Cardiac muscle cell (in vitro differentiated cells and primary cell): ENCODE measurements at places on chromosomes 2 and 18. TPM values are rescaled to one million over a fixed set of nuclear protein-coding genes. Genes with fewer than 3 reads are reported as not detected.

DNA sequence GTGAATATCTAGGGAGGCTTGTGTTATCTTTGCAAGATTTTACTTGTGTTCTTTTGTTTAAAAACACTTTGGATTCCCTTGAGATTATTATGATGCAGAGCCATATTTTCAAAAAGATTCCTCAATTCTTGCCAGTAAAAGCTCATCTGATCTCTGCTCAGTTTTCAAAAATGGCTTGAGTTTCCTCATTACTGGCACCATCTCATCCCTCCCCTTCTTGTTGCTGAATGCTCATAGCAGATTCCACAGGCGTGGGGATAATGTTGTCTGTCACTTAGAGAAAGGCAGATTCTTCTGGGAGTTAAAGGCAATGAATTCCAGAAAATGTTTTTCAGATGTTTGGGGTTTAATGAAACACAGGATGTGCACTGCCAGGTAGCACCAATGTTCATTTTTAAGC lies 170.4 kb upstream of the TANK start:
- DNase-seq, result no peak
- H3K36me3 ChIP-seq, result no peaks in the 10 kb centered on the region
- H3K27me3 ChIP-seq, result no peaks in the 10 kb centered on the region

- no peaks in the 10 kb centered on the region for H3K36me3 ChIP-seq
- DNase-seq, result no peak
- no peaks in the 10 kb centered on the region for H3K27me3 ChIP-seq
- H3K4me3 ChIP-seq, result no peak overlapping the region
- H3K27ac ChIP-seq, result no peak overlapping the region
Observed at GRCh38 chr2:58875436-58875835, 634.3 kb upstream of the FANCL start.

DNA sequence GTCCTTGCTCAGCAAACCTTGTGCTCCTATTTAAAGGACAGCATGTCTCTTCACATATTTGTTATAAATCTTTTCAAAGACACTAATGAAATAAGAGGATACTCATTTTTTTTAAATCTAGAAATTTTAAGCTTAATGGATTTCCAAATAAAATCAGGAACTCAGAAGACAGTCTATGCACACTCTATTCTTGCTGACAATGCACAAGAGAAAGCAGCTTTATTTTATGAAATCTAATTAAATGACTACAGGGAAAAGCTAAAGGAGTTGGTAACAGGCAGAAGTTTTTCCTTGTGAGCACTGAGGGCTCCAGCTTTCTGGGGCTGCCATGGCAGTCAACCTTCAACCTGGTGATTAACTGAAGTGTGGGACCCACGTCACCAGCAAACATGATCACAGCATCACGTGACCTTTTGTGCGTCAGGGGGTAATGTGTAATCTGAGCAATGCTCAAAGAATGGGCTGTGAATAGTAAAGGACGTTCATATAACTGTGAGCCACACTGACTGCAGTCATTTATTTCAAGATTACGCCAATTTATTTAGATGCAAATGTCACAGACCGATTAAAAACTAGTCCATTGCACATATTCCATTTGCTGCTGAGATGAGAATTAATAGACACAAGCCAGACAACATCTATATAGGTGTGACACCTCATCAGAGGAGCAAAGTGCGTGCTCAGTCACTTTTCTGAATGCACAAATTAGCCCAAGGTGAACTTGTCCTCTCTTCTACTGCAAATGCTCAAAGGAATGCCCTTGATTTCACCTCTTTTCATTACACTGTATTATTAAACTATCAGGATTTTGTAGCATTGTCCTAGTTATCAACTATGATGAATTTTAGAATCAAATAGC lies 11.6 kb upstream of the DNER start:
- H3K27ac ChIP-seq, result no peak overlapping the region
- no peaks in the 10 kb centered on the region for H3K36me3 ChIP-seq
- DNase-seq, result no peak
- no peak overlapping the region for H3K4me3 ChIP-seq
- H3K4me1 ChIP-seq, result no peaks in the 10 kb centered on the region

- H3K27me3 ChIP-seq, result no peaks in the 10 kb centered on the region
- H3K27ac ChIP-seq, result peak overlapping the region; percentile 46
- no peak for DNase-seq
- peaks cover 21% of the 10 kb centered on the region for H3K4me1 ChIP-seq
- H3K36me3 ChIP-seq, result no peaks in the 10 kb centered on the region
Observed at GRCh38 chr2:149076863-149077412, 38.4 kb downstream of the LYPD6B start.

DNA sequence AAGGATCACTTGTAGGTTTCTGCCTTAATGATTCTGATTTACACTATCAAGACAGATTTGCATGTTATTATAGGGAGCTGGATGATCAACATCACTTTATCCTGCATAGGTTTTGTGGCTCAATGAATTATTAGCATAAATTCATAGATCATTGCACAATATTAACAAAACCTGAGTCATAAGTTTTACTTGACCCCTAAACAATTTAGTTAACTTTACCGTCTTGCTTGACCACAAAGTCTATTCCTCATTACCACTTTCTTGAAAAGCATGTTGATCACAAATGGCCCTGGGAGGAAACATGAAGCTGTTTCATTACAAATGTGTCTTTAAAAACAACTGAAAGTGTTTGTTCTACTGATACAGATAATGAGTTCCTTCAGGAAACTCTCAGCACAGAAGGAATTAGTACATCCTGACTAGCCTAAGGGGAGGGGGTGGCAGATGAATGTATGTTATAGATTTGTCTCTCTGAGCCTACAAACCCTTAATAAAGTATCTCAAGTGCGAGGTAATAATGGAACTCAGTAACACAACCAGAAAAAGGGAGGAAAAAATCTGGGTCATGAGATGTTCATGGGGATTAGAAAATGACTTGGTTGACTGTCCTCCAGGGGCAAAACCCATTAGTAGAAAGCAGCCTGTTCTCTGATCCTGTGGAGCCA lies 303.4 kb downstream of the PIK3C3 start:
- H3K4me3 ChIP-seq, result no peak overlapping the region
- H3K4me1 ChIP-seq, result no peaks in the 10 kb centered on the region
- H3K36me3 ChIP-seq, result no peaks in the 10 kb centered on the region
- no peaks in the 10 kb centered on the region for H3K27me3 ChIP-seq
- no peak for DNase-seq
- H3K27ac ChIP-seq, result no peak overlapping the region

DNA sequence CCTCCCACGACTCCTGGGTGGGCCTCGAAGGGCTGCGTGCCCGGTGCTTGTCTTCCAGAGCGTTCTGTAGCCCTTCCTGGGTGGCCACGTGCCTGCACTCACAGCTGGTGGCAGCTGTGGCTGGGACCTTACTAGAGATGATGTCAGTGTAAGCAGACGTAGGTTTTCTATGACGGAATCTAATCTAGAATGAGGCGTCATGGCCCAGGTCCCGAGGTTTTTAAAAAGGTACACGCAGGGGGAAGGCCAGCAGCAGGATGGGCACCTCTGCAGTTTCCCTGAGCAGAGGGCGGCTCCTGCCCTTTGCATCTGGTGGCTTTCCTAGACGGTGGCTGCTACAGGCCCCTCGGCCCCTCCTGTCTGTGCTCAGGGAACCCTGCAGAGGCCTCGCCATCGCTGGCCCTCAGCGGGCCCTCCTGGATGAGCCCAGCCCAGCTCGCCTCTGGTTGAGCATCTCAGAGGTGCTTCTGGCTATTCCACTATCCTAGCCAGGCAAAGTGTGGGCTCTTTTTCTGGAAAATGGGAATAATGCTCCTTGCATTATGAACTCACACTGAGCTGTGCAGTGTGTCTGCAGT lies 49.6 kb upstream of the PXDN start:
- H3K27me3 ChIP-seq, result no peaks in the 10 kb centered on the region
- no peaks in the 10 kb centered on the region for H3K36me3 ChIP-seq
- no peak overlapping the region for H3K27ac ChIP-seq

DNA sequence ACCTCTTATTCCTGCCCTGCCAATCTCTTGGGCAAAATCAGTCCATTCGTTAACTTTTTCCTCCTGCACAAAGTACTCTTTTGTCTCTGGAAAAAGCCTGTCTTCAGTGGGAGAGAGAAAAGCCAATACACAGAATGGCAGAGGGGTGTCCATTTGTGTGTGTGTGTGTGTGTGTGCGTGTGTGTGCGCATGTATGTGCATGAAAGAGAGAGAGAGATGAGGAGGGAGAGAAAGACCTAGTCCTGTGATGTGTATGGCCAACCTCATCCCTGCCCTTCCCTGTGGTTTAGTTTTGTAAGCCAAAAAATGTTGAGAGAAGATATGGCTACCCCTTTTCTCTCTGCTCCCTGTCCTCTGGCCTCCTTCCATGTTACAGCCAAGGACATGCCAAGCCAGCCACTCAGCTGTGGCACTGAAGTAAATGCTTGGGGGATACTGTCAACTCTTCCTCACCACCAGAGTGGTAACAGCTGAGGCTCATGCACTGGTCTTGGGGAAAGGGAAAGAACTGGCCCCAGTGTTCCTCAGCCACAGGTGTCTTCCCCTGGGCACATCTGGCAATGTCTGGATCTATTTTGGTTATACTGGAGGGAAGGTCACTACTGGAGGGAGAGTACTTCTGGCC lies 10.6 kb downstream of the SLC4A5 start:
- no peak for DNase-seq
- peaks cover 10% of the 10 kb centered on the region for H3K4me1 ChIP-seq
- H3K27me3 ChIP-seq, result no peaks in the 10 kb centered on the region
- H3K36me3 ChIP-seq, result no peaks in the 10 kb centered on the region

PPP1R7 gene
- 44.0 and 56.5 TPM in 2 replicates for total RNA-seq

SIX3 gene
- not detected in 2 replicates for total RNA-seq

TMEM169 gene
- 1.2 and 1.8 TPM in 2 replicates for total RNA-seq

TNFRSF11A gene
- total RNA-seq, result 0.56 and 1.2 TPM in 2 replicates

NDC80 gene
- total RNA-seq, result 4.3 and 23.2 TPM in 2 replicates

HOXD12 gene
- total RNA-seq, result not detected in 2 replicates
